ENCODE measurements at places on chromosomes 2 and 18.

DNA sequence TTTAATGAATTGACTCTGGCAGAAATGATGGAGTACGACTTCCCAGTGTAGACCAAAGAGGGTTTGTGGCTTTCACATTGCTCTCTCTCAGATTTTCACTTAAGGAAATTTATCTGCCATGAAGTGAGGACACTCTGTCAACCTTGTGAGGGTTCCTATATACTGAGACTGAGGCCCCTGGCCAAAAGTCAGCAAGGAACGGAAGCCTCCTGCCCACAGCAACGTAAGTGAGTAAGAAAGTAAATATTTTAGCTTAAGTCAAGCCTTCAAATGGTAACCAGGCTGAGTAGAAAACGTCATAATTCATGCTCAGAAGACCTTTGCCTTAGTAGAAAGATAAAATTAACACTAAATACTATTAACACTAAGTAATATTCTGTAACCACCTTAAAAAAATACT lies 1080.5 kb upstream of the ACVR2A start:
- no peak for DNase-seq

DNA sequence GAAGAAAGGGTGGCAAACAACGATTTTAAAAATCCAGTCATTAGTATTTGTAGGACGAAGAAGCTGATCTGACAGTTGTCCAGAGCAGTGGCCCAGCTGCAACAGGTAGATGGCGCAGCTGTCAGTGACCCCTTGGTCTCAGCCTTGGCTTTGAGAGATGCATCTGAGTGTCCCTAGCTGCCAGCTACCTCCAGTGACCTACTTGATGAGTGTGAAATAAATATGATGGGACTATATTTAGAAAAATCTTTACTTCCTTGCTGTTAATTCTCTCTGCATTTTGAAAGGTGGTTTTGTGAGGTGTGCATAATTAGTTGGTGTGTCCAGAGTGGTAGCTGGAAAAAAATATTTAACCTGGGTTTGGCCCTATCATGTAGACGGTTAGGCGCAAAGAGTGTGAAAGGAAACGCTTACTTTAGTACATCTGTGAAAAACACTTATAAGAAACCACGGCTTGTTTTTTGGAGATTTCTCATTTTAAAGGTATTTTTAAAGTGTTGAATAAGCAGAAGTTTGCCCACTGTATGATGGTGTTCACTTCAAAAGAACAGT lies 963 bp downstream of the INPP1 start:
- DNase-seq = peak; percentile 75

GRCh38 chr2:182077023-182077422 lies 91.4 kb downstream of the PPP1R1C start:
- DNase-seq = no peak

- no peak for DNase-seq
Measured at GRCh38 chr2:105708697-105709096, 36.0 kb upstream of the NCK2 start.

GRCh38 chr18:32138332-32138982 lies 46.8 kb downstream of the RNF138 start:
- no peak for DNase-seq

DNA sequence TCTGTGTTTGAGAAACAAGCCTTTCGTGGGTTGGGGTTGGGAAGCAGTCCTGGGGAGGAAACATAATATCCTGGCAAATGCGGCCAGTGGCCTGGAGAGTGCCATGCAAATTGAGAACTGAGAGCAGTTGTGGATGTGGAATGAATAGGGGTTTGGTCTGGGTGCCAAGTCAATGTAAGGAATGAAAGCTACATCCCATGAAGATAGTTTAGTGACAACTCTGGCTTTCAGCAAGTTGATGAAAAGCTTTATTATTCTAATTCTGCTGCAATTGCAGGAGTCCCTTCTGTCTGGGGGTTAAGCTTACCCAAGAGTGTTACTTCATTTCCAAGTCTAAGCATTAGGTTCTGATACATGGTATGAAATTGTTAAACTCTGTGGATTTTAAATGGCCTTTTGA lies 771.6 kb downstream of the DPP10 start:
- DNase-seq = no peak

GRCh38 chr2:198236338-198236737 lies 431.9 kb downstream of the PLCL1 start:
- DNase-seq = no peak

DNA sequence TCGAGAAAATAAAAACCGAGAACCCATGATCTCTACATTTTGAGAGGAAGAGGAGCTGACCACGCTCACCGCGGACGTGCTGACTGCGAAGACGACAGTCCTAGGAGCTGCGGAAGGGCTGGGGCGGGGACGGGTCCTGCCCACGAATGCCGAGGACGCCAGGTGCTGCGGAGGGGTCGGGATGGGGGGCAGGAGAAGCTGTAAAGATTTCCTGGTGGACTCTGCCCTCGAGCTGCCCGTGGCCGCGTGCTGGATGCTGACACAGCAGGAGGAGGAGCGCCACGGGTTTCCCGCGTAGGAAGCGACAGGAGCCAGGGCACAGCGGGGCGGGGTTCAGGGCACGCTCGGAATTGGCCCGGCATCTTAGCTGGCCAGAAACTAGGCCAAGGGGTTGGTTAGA lies 22.2 kb downstream of the ZSCAN30 start:
- DNase-seq = peak; percentile 29

GRCh38 chr2:106269591-106270291 lies 75.6 kb upstream of the UXS1 start:
- peak; percentile 98 for DNase-seq

- DNase-seq = no peak
Measured at GRCh38 chr2:207279520-207279919, 113.8 kb upstream of the KLF7 start.

GRCh38 chr18:49020129-49020528 lies 69.4 kb upstream of the SMAD7 start:
- DNase-seq = no peak

GRCh38 chr2:55951533-55951932 lies 28.0 kb upstream of the EFEMP1 start:
- DNase-seq = no peak

- DNase-seq = no peak
Measured at GRCh38 chr2:128577141-128577930, 258.7 kb upstream of the HS6ST1 start.

DNA sequence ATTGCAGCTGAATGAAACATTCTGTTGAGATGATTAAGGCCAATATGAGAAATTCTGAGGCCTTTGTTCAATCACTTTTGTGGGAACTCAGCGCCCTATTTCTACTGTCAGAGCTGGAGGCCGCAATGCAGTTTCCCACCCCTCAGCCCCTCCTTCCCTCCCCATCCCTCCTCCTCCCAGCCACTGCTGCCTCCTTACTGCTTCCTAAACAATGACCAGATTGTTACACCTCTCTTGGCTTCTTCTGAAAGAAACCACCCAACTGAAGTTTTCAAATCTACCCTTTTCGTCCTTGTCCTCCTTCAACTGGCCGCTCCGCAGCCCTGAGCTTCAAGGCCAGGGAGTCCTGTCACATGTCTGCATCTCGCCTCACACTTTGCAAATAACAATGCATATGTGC lies 36.7 kb upstream of the MAPK4 start:
- no peak for DNase-seq

DNA sequence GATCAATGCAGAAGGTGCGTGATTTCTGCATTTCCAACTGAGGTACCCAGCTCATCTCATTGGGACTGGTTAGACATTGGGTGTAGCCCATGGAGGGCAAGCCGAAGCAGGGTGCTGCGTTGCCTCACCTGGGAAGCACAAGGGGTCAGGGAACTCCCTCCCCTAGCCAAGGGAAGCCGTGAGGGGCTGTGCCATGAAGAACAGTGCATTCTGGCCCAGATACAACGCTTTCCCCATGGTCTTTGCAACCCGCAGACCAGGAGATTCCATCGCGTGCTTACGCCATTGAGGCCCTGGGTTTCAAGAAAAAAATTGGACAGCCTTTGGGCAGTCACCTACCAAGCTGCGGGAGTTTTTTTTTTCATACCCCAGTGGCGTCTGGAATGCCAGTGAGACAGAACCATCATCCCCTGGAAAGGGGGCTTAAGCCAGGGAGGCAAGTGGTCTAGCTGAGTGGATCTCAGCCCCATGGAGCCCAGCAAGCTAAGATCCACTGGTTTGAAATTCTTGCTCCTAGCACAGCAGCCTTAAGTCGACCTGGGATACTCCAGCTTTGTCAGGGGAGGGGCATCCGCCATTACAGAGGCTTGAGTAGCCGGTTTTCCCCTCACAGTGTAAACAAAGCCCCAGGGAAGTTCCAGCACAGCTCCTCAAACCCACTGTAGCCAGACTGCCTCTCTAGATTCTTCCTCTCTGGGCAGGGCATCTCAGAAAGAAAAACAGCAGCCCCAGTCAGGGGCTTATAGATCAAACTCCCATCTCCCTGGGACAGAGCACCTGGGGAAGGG lies 21.7 kb downstream of the TFPI start:
- DNase-seq = no peak

- no peak for DNase-seq
Measured at GRCh38 chr2:17899871-17900270, 21.4 kb downstream of the KCNS3 start.

- DNase-seq = peak; percentile 20
Measured at GRCh38 chr2:119464981-119465380, 33.3 kb downstream of the TMEM37 start.

DNA sequence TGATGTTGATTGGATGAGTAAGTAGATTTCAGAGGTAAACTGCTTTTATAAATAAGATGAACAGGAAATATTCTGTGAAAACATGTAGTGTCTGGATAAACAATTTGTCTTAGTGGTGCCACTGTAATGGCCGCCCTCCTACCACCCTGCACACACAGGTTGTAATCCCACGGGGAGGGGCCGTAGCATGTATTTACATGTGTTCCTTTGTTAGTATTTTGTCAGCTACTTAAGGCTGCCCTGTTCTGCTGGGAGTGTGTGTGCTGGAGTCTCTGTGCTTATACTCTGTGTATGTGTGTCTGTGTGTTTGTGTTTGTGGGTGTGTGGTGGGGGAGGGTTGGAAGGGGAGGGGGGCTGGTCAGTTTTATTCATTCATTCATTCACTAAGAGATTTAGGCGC lies 5.1 kb downstream of the TSHZ1 start:
- no peak for DNase-seq

DNA sequence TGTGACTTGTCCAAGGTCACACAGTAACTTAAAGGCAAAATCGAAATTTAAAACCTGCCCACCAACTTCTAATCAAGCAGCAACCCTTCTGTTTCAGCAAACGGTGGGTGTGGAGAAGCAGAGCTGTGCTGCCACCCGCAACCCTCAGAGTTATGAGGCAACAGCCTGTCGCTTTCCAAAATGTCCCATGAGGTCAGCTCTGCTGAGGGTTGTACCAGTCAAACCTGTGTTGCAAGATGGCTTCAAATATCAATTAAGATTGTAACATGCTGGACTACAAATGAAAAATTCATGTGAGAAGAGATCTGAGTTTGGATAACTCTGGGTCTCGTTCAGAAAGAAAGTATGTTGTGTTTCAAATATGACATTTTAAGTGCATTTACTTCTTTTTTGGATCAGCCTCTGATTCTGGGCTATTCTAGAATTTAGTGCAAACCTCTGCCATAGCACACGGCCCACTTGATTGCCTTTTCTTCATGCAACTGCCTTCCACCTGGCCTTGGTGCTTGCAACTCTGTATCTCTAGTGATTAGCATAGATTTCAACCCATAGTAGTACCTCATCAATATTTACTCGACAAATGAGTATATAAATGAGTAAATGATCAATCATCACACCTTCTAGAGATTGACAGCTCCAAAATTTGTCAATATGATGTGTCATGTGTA lies 69.3 kb downstream of the TIMM21 start:
- DNase-seq = no peak

DNA sequence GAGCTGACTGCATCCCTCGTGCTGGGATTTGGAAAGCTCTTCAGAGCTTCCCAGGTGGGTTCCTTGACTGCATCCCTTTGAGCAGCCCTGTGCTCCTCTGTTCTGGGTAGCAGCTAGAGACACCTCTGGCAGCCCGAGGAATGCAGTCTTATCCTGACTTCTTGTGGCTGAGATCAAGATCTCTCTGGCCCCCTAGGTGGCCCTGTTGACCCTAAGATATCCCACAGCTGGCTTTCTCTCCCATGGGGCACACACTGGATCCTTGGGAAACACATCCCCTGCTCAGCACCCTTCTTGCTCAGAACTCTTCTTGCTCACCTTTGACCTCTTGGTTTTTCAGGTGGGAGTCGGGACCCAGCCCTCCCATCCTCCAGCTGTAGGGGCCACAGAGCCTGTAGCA lies 237.2 kb downstream of the TSN start:
- DNase-seq = no peak

DNA sequence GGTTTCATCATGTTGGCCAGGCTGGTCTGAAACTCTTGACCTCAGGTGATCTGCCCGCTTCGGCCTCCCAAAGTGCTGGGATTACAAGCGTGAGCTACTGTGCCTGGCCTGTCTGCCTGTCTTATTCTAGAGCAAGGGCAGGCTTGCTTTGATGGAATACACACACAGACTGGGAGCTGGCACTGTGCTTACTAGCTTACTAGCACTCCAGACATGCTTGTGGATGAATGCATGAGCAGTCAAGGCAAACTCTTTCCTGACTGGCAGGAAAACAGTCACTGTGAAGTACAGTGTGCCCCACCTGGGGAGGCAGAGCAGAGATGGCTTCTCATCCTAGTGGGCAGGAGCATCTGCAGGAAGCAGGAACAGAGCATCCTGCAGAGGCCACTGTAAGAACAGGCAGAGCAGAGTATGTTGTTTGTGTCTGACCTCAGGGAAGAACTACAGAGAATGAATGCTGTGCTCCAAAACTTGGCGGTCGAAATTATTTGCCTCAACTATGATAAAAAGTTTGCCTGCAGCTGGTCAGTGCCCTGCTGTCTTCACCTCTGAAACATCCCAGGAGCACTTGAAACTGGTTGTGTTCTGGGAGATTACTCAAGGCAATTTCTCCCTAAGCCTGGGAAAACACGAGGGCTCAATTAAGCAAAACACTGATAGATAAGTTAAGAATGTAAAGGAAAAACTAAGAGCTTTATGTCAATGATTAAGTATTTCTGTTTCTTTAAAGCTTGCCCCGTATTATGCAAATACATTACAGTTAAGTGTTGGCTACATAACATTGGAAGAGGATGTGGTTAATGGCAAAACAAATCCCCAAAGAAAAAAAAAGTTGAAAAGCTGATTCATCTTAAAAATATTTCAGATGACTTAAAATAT lies 102.4 kb downstream of the VAPA start:
- DNase-seq = peak; percentile 77

GRCh38 chr2:38148501-38148900 lies 72.5 kb upstream of the CYP1B1 start:
- peak; percentile 53 for DNase-seq

DNA sequence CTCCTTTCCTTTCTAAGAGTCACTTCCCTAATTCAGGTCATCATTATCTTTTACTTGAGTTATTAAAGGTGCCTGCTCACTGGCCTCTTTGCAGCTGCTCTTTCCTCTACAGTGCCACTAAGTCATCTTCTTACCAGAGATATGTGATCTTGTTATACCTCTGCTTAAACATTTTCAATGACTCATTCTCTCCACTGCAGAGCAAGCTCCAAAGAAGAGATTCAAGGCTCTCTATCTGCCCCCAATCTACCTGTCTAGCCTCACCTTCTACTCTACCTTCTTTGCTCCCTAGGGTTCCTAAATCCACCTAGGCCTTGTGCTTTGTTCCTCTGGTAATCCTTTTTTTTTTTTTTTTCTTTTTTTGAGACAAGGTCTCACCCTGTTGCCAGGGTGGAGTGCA lies 3.1 kb downstream of the ARHGEF33 start:
- no peak for DNase-seq

DNA sequence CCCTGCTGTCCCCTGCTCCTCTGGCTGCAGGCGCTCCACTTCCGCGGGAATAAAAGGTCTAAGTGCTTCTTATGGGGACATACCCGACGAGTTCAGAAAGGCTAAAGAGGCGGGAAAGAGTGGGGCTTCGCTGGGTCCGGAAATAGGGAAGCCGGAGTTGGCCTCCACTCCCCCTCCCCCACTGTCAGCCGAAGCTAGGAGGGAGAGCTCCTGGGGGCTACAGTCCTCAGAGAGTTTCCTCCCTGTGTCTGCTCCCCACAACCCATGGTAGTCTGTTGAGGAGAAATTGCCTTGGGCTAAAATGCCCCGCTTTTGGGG lies 7.2 kb downstream of the GAD1 start:
- DNase-seq = no peak

Measured in thyroid gland (tissue), 4 donors.